ENCODE measurements at places on chromosomes 6 and 20. TPM values are rescaled to one million over a fixed set of nuclear protein-coding genes. Genes with fewer than 3 reads are reported as not detected.

DNA sequence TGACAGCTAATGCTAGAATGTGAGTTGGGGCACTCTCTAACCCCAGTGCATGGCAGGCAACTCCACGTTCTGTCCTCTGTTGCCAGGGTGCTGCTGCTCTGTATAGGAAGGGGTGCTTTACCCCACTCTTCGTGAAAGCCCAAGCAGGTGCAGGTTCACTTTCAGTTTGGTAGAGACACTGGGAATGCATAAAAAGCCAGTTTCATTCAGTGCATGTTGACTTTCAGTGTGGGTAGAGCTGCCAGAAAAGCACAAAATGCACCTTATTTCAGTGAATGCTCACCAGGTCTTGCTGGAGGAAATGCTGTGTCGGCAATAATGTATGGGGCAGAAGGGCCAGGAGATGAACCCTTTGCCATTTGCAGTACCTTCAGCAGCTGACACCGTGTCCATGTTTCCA is 62.1 kb upstream of the ADGRB3 start:
- no peak for DNase-seq

DNA sequence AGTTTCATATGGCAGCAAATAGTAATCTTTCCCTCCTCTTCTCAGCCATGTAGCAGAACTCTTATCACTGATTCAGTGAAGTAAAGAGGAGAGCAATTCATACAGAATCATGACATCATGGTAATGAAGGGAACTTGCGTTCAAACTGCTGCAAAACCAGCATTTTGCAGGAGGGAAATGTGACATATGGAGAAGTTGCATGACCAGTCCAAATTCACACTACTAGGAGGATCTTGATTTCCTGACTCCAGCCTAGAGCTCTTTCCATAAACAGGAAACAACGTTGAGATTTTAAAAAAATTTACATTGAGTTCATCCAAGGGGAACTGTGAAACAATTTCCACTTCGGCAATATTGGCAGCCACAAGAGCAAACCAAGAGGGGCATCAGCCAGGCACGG is 63.8 kb downstream of the MBOAT1 start:
- no peak for DNase-seq

DNA sequence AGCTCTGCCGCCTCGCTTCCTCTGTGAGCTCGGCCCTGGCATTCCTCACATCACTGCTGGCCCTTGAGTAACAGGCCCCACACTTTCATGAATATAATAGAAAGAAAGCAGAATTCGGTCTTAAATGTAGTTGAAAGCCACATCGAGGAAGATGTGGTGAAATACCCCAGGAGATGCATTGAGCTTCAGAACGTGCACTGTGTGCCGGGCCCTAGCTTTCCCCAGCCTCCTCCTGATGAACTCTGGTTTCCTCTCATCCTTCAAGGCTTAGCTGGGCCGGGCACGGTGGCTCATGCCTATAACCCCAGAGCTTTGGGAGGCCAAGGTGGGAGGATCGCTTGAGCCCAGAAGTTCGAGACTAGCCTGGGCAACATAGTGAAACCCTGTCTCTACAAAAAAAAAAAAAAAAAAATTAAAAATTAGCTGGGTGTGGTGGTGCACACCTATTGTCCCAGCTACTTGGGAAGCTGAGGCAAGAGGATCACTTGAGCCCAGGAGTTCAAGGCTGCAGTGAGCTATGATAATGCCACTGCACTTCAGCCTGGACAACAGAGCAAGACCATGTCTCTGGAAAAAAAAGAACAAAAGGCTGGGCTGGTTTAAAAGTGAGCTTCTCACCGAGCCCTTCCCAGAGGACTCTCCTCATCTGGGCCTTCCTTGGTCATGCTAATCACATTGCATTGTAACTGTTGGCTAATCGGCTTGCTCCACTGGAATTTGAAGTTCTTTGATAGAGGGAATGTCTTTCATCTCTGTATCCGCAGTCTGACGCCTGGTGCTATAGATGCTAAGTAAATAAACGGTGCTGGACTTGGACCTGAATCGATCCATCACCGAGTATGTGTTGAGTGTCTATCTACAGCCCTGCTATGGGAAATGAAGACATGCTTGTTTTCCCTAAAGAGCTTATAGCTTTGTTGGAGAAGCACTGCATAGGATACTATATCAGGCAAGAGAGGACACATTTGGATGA is 43.8 kb upstream of the FOXQ1 start:
- DNase-seq, result no peak

GRCh38 chr6:169843991-169844390 is 92.6 kb downstream of the ERMARD start:
- no peak for DNase-seq

DNA sequence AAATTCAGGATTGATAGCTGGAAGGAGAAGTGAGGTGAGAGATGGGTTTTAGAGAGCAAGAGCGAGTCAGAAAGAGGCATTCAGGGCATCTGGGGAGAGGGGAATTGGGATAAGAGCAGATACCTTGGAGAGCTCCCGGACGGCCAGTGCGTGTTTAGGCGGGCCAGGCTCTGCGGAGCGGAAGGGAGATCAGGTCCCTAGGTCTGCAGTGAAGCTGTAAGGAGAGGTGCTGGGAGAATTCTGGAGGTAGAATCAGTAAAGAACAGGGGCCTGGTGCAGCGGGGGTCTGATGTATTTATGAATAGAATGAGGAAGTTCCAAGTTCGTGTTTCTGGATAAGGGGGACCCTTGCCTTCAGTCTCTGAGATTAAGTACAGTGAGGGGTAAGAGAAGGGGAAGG is 47.4 kb upstream of the FAM83D start:
- DNase-seq, result no peak

The CLVS2 gene
- 0.17 TPM for polyA plus RNA-seq

The PROKR2 gene
- polyA plus RNA-seq, result not detected

DNA sequence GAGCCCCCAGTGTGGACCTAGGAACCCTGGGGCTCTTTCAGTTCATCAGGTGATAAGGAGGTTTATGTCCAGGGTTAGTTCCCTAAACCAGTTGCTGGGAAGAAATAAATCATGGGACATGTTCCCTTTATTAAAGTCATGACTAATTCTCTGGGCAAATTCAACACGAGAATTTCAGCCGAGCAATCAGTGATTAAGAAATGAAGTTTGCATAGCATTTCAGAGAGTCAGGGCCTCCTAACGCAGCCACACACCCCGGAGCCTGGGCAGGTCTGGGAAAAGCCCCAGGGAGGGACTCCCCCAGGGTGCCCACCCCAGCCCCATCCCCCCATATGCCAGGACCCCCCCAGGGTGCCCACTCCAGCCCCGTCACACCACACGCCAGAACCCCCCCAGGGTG is 20.1 kb downstream of the SLCO4A1 start:
- DNase-seq, result no peak

GRCh38 chr6:73452107-73452461 is at the start of gene CGAS:
Gene CGAS (minus strand): TSS chr6:73452297. CDS start chr6:73452181, 116 bp downstream.
- DNase-seq, result peak; percentile 96

DNA sequence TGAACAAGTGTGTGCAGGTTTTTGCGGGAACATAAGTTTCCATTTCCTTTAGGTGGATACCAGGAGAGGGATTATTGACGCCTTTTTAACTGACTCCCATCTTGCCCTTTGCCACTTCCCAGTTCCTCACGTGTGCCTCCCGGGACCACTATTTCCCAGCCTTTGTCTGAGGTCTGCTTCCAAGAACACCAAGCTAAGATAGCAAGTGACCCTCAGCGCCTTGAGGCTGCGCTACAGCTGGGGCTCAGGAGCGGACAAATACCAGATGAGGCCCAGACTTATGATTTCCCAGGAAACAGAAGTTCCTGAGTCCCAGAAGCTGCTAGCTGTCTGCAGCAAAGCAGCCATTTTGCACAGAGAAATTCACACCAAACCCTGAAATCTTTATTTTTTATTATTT is 216.7 kb downstream of the SYNDIG1 start:
- no peak for DNase-seq

GRCh38 chr6:13914351-13914750 is 10.4 kb upstream of the RNF182 start:
- DNase-seq, result no peak

DNA sequence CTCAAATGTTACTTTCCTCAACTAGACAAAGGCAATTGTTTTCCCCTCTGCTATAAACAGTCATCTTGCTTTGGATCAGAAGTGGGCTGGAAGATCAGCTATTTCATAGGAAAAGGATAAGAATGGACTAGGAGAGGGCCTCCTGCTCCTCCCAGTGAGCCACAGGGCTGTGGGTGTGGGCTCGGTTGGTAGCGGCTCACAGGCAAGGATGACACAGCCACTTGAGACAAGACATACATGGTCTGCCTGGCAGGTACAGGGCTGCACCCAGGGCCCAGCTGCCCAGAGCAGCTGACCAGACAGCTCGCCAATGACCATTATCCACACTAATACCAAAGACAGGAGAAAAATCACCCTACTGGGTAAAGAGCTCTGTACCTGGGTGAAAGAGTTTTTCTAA is 9.0 kb upstream of the SLA2 start:
- no peak for DNase-seq

DNA sequence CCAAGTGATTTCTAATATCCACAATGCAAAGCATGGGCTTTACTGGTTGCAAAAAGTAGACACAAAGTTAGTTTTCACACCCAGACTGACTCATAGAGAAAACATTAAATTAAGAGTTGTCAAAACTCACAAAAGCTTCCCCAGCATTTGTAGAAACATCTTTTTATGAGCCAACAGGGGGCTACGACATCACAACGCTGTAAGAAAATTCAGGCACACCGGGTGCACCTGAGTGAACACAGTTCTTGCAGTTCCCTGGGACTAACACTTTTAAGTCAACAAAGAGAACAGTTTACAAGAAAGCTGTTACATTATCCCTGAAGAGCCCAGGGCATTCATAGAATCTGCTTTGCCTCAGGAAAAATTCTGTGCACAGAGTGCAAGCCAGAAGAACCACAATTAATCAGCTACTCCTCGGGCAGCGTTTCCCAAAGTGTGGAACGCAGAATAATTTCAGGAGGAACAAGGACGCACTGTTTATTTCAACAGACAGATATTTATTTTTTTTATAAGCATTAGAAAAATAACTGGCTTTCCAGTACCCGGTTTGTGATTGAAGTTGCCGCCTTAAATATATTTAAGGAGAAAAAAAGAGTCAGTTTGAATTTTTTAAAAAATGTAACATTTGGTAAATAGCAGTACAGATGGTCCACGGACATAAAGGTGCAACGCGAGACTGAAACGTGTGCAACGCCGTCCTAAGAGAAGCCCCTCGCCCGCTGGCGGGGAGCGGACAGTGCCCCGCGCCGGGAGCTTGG is 1.2 kb downstream of the NCOA5 start:
- no peak for DNase-seq

The TCF21 gene
- polyA plus RNA-seq, result 179 TPM

- no peak for DNase-seq
Measured at GRCh38 chr6:124494956-124495664, 467.1 kb upstream of the RNF217 start.

DNA sequence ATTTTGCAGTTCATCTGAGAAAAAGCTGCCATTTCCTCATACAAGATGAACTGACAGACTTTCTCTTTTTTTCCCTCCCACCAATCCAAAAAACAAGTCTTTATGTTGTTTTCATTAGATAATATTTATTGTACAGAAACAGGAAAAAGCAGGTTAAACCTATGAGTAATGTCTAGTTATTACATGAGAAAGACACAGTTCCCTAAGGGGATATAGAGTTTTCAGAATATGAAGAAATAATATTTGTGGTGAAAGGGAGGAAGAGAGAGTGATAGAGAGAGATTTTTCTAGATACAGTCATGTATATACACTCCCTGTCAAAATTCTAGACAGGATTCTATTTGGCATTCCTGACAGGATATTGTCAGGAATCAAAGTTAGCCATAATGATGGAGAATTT is 392.4 kb downstream of the BMP2 start:
- no peak for DNase-seq

- DNase-seq, result no peak
Measured at GRCh38 chr6:1678201-1678600, 68.5 kb downstream of the FOXC1 start.

DNA sequence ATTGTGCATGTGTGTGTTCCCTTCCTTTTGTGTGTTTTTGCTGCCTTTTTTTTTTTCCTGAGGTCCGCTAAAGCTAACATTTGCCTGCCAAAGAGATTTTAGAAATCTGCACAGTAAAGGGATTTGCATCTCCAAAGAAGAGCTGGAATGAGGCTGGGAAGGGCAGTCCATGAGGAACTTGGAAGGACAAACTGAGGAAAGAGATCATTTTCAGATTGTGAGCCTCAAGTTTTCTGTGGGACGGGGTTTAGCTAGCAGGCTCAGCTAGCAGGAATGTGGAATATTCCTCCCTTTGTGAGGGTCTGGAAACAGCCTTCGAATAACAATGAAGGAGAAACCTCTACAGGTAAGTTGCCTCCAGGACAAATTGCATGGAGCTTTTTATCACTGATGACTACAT is 3.8 kb downstream of the INSM1 start:
- DNase-seq, result no peak

DNA sequence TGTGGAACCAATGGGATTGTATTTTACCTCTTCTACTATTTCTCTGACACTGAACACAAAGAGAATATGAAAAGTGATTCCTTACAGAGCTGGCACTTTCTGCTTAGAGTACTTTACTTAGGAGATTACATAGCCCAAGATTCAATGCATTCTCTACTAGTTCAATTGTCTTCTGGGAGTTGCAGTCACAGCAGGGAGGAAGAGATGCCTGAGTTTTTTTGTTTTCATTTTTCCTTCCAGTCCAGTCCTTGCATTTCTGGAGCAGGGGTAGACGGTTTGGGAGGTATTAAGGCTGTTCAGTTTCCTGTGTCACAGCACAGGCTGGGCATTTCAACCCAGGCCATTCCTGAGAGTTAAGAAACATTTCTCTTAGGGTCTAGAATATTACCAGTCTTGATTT is 42.0 kb upstream of the SLC2A12 start:
- DNase-seq, result no peak

The RNF114 gene
- 64.0 TPM for polyA plus RNA-seq

DNA sequence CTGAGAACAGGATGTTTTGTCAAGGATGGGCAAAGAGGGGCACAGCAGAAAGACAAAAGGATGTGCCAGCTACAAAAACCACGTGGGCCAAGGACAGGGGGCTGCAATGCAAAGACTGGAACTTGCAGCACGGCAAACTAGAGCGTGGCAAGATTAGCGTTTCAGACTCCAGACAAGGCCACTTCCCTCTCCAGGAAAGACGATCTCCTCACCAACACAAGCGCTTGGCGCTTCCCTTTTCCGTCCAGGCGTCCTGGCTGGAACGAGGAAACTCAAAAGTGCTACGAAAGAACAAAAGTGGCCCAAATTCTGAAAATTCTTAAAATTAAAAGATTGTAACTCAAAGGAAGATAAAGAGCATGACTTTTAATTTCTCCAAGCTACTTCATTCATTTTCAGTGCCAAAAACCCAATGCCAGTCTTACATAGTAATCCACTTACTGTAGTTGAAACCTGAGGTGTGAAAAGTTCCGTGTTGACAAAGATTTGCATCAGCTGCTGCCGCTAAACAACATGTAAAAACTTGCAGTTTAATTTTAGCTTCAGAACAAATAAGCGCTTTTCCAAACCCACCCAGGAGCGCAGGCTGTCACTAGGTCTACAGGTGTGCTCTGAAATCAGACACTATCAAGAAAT is 207.1 kb upstream of the RREB1 start:
- DNase-seq, result no peak

- no peak for DNase-seq
Measured at GRCh38 chr6:52566853-52567279, 10.0 kb downstream of the TRAM2 start.

The FGD2 gene
- 5.2 TPM for polyA plus RNA-seq
